ENCODE measurements at places on chromosomes 12 and 14.
A peak's percentile ranks its signal among the peaks of the same experiment; 100 is the strongest.

- DNase-seq, result peak; percentile 17
These were observed 1.3 kb upstream of the ARHGAP5 start for GRCh38 chr14:32075672-32076277.

- DNase-seq, result no peak
These were observed 78.8 kb downstream of the KCNMB4 start for GRCh38 chr12:70444903-70445302.

GRCh38 chr12:89690925-89691324 is 17.7 kb downstream of the ATP2B1 start:
- no peak for DNase-seq

DNA sequence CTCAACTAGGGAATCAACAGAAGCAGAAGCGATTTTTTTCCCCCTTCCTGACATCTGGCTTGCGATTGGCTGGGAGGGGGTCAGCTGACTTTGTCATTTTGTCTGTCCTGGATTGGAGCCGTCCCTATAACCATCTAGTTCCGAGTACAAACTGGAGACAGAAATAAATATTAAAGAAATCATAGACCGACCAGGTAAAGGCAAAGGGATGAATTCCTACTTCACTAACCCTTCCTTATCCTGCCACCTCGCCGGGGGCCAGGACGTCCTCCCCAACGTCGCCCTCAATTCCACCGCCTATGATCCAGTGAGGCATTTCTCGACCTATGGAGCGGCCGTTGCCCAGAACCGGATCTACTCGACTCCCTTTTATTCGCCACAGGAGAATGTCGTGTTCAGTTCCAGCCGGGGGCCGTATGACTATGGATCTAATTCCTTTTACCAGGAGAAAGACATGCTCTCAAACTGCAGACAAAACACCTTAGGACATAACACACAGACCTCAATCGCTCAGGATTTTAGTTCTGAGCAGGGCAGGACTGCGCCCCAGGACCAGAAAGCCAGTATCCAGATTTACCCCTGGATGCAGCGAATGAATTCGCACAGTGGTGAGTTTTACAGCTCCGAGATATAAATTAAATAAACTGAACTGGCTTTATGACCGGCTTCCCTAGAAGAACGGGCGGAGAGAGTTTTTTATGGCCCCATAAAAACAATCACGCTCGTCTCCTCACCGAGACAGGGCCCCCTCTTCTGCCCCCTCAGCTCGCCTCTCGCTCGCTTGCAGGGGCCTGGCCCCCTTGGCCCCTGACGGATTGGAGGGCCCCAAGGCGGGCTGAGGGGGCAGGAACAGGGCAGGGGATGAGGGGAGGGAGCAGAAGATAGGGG is at the start of gene HOXC6:
TSS of gene HOXC6 (plus strand) at position 127 of the 888 bp plus-strand sequence. CDS start at position 209, 82 bp downstream.
- DNase-seq, result no peak

GRCh38 chr12:122190842-122191668 is 8.1 kb downstream of the LRRC43 start:
- DNase-seq, result peak; percentile 38

Data from stimulated activated CD4-positive, alpha-beta T cell treated with anti-CD3 and anti-CD28 coated beads, Interleukin-2, amount 100 ng/mL, for 4 hours (primary cell).